HS-27A (cell line): ENCODE measurements at places on chromosomes 16 and 17.

- no peak for DNase-seq
These were observed 55.9 kb downstream of the TMEM100 start for GRCh38 chr17:55666806-55667205.

- DNase-seq: peak; percentile 36
These were observed at the start of gene MLKL for GRCh38 chr16:74700438-74701225. Gene MLKL, minus strand, starts transcription at chr16:74700862. Its CDS starts 5,105 bp downstream, at chr16:74695757.

GRCh38 chr16:46830417-46830901, 521 bp downstream of the C16orf87 start:
- DNase-seq: no peak

- DNase-seq: peak; percentile 50
These were observed 525.2 kb upstream of the GOT2 start for GRCh38 chr16:59259074-59259949.

GRCh38 chr17:68612209-68612922, 11.2 kb upstream of the FAM20A start:
- DNase-seq: no peak

DNA sequence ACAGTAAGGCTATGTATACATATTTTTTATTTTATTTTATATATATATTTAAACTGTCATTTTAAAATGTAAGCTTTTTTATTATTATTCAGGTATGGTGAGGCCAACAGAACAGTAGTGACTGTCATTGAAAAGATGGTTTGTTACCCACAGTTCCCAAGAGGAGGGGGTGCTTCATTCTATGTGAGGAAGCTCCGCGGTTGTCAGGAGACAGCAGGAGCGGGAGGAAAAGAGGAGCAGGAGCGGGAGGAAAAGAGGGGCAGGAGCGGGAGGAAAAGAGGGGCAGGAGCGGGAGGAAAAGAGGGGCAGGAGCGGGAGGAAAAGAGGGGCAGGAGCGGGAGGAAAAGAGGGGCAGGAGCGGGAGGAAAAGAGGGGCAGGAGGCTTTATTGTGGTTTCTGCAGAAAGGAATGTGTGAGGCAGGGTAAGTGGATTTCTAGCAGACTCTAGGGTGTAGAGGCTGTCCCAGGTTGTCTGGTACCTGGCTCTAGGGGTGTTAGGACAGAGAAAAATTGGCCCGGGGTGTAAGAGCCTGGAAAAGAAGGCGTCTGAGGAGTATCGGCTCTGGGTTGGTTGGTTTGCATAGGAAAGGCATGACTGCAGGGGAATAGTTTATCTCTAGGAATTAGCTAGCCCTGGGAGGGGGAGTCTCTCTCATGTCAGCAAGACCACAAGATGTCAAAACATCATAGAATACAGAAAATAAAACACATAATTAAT, 64.0 kb downstream of the GP2 start:
- DNase-seq: no peak

DNA sequence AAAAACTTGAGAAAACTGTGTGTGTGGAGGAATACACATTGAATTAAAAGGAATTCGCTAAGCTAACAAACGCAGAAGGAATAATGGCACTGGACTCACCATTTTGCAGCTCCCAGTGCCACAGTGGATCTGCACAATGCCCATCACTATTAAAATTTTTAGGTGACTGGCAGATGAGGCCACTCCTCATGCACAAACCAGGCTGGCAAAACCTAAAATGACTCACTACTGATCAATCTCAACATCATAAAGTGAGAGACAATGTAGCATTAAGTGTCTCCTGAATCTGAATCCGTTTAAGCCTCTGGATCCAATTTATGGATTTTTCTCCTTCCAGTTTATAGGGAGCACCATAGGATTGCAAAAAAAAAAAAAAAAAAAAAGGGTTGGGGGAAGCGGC, 20.6 kb downstream of the MYH10 start:
- no peak for DNase-seq

GRCh38 chr16:17258848-17259713, 211.7 kb downstream of the XYLT1 start:
- DNase-seq: no peak

GRCh38 chr16:1022466-1022865, 40.9 kb downstream of the SOX8 start:
- DNase-seq: no peak

GRCh38 chr16:57155702-57156350, 30.0 kb downstream of the PSME3IP1 start:
- no peak for DNase-seq

- DNase-seq: peak; percentile 71
These were observed 69.3 kb upstream of the TOB1 start for GRCh38 chr17:50935221-50935995.

- DNase-seq: no peak
These were observed 20.7 kb upstream of the ADCY7 start for GRCh38 chr16:50245417-50246298.

GRCh38 chr17:13581925-13582324, 19.8 kb downstream of the HS3ST3A1 start:
- DNase-seq: no peak

DNA sequence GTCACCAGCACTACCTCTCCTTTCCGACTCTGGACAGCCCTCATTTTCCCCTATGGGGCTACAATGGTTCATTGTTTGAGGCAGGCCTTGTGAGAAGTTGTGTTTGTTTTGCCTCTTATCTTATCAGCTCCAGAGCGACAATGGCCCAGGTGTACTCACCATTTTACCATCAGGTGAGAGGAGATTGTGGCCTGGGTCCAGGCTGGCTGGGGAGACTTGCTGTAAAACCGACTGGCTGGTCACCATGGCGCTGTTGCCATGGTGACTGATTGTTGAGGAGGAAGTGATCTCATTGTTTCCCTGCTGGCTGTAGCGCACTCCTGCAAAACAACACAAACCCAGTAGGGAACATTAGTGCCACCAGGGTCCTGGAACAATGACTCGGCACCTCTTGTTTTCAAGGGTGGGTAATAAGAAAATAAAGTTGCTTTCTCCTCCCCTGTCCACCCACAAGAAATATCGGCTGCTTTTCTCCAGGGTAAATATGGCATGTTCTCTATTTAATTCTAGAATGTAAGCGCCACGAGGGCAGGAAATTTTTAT, 34.4 kb downstream of the HNF1B start:
- DNase-seq: no peak

- DNase-seq: no peak
These were observed 134.2 kb upstream of the CIBAR2 start for GRCh38 chr16:85246473-85246872.

GRCh38 chr16:31428279-31428597, at the start of gene COX6A2:
Gene COX6A2, minus strand, starts transcription at chr16:31428360. Its CDS starts 35 bp downstream, at chr16:31428325.
- DNase-seq: no peak

DNA sequence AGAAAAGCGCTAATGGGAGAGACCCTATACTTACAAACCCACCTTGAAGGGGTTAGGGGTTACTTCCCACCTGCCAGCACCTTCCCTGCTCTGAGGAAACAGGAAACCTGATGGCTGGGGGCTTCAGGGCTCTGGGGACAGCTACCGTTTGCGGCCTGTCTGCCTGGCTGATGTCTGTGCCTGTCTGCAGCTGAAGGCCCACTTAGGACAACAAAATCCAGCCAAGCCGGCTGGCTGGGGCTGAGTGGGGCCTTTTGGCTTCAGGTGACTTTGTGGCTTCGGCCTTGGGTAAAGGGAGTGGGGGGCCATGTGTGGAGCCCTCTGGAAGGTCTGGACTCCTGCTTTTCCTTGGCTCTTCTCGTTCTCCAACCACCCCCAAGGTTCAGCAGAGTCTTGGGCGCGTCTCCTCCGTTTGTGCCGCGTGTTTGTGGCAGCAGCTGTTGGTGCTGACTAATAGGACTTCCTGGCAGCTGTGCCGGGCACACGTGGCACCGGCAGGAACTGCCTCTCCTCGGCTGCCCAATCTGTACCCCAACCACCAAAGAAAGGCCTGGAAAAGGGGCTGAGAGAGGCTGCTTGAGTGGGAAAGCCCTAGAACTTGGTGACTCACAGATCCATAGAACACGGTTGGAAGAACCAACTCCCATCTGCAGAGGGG, 186.7 kb downstream of the MSI2 start:
- DNase-seq: no peak

GRCh38 chr17:20121359-20122253, 112.4 kb downstream of the SPECC1 start:
- DNase-seq: peak; percentile 57
